ENCODE measurements at places on chromosomes 12 and 14.

DNA sequence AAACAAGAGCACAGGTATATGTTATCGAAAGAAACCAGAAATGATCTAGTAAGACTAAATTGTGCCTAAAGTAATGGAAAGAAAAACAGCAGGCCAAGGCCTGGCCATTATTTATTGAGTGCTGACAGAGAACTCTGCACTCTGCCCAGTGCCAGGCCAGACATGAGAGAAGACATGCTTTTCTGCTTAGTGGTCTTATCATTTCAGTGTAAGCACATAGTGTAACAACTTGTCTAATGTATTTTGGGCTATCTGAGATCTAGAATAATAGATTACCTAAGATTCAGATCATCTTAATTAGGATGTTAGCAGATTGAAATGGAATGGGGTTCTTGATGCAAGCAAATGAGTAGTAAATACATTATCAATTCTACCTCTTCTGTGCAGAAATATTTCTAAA is 278.3 kb downstream of the AKAP6 start:
- no peak for DNase-seq

DNA sequence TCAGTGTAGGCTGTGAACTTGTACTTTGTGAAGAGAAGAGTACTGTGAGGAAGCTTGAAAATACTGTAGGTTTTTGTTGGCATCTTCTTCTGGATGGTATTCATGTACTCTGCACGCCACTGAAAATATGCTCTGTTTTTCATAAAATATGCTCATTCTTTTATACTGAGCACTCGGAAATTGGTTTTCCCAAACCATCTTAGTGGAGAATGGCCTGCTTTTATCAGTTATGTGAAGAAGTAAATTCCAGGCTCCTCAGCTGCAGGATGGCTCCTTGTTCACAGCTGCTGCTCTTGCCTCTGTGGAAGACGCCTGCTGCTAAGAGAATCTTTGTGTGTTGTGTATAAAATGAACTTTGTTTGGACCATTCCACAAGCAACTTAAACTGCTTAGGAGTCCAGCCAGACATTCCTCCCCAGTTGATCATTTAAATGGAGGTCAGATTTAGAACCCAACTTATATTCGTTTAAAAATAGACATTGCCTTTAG is 443.5 kb upstream of the RGS6 start:
- no peak for DNase-seq

DNA sequence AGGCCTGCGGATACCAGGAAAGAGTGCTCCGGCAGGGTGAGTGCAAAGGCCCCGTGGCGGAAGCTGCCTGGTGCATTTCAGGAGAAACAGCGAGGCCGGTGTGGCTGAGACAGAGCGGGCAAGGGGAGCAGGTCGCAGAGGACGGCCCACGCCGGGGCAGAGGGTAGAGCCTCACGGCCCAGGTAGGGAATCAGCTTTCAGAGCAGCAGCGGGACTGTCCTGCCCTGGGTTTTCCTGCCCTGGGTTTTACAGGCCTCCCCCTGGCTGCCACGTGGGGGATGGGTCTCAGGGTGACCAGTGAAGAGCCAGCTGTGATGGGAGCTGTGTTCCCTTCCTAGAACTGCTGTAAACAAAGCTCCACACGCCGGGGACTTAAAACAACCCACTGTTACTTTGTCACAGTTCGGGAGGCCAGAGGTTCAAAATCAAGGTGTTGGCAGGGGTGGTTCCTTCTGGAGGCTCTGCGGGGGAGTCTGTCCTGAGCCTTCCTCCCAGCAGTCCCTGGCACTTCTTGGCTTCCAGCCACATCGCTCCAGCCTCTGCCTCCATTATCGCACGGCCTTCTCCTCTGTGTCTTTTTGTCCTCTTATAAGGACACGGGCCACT is 10.4 kb downstream of the NCOR2 start:
- DNase-seq: no peak

- no peak for DNase-seq
Measured at GRCh38 chr12:71848212-71848611, 8.7 kb downstream of the TBC1D15 start.

DNA sequence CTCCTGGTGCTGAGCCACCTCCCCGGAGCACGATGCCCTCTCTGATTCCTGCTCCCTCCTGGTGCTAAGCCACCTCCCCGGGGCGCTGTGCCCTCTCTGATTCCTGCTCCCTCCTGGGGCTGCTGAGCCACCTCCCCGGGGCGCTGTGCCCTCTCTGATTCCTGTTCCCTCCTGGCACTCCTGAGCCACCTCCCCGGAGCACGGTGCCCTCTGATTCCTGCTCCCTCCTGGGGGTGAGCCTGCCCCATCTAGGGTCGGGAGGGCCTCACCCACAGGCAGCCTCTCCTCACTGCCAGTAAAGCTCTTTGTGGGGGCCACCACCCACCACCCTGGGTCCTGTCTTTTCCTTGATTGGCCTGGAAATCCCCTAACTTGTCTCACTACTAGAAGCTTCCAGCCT is 327.6 kb upstream of the SFSWAP start:
- DNase-seq: no peak

DNA sequence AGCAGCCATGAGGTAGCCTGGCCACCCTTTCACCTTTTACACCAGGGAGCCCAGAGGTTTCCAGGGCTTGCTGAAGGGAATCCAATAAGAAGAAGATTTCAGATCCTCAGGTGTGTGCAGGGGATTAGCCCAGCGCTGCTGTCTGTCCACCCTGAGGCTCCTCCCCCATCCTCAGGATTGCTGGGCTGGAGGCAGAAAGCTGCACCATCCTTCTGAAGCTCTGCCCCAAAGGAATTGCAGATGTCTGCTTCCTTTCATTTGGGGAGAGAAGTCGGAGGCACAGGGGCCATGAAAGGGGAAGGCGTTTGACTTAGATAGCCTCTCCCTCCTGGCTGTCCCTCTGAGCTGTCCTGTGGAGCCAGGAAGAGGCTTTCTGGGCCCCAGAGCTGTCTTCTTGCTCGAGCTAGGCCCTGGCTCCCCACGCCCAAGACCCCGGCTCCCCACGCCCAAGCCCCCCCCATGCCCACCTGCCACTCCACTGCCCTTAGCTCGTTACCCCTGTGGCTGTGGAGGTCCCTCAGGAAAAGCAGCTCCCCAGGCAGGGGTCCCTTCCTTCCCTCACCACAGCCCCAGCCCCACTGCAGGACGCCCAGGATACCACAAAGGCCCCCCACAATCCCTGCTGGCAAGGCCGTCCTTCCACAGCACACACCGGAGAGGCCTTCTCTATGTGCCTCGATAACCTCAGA is 359.0 kb downstream of the CACNA1C start:
- no peak for DNase-seq

- no peak for DNase-seq
Measured at GRCh38 chr12:94041850-94042249, 106.5 kb upstream of the PLXNC1 start.

DNA sequence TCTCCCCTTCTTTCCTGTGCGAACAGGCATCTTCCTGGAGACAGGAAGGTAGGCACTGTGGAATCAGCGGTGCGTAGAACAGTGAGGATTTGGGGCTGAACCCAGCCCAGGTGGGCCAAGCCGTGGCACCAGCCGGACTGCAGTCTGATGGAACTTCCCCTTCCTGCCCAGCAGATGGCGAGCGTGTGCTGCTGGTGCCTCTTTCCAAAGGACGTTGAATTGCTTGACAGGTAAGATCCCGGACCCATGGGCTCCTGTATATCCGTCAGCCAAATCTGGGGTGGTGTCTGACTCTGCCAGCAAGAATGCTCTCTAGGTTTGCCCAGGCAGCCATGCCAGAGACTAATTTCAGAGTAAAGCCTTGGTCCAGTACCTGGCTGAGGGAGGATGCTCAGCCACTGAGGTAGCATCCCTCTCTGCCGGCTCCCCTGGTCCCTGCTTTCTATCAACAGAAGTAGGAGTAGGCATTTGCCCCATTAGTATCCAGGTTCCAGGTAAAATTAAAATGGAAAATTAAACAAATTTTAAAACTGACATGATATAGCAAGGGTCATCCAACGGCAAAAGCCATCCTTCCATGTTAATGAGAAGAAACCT is 21.1 kb upstream of the KCNA5 start:
- DNase-seq: no peak

GRCh38 chr12:64522807-64523206 is 70.9 kb downstream of the TBK1 start:
- DNase-seq: no peak
